ENCODE measurements at places on chromosomes 5 and 9.

GRCh38 chr9:132717326-132717945, 47.2 kb downstream of the GTF3C4 start:
- no peak for DNase-seq

GRCh38 chr5:56055859-56056258, 61.1 kb upstream of the IL6ST start:
- DNase-seq = no peak

DNA sequence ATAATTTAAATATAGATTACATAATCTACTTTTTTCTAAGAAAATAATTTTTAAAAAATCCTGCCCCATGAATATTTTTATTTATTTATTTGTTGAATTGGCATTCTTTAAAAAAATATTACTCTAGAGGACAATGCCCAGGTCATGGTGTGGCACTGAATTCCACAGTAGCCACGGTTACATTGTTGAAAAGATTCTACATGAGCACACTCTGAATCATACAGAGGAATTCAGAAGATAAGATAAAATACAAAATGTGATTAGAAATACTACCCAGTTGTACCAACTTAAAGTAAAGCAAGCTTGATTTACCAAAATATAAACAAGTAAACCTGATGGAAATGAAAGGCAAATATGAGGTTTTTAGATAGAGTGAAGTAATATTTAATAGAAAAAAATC, 183.7 kb downstream of the HCN1 start:
- no peak for DNase-seq

- no peak for DNase-seq
Measured at GRCh38 chr9:112056996-112057395, 118.1 kb downstream of the SUSD1 start.

DNA sequence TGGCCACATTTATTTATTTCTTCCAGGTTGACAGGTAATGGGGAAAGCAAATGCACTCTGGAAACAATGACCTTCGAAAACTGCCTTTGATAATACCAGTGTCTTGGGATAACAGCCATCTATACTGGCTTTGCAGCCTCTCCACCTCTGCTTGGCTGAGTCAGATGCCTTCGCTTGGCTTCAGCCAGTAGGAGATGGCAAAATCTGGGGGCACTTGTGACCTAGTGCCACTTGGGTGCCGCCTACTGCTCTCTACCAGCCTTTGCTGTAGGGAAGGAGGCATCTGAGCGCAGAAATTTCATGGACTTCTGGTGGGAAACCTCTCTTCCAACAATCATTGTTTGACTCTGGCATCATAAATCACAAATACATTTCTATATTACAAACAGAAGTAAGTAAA, 21.8 kb downstream of the FYB1 start:
- DNase-seq = no peak

- no peak for DNase-seq
Measured at GRCh38 chr5:141042555-141042954, 8.6 kb upstream of the PCDHB1 start.

DNA sequence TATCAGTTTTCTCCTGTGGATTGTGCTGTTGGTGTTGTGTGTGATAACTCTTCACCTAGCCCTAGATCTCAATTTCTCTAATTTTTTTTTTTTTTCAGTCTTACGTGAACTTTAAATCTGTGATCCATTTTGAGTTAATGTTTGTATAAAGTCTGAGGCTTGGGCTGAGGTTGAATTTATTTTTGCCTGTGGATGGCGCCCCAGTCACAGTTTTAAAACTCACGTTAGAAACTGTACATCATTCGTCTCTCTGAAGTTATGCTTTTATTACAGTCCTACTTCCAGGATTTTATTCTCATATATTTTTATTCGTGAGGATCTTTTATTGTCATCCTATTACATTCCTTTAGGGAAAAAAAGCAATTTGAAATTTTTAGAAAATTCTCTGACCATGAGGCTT, 103.1 kb downstream of the EHMT1 start:
- no peak for DNase-seq

- no peak for DNase-seq
Measured at GRCh38 chr9:98184326-98184725, 8.1 kb downstream of the CORO2A start.

GRCh38 chr5:125343015-125343414, 596.6 kb upstream of the ZNF608 start:
- no peak for DNase-seq

GRCh38 chr9:38727497-38728001, 7.6 kb upstream of the FAM240B start:
- DNase-seq = no peak

DNA sequence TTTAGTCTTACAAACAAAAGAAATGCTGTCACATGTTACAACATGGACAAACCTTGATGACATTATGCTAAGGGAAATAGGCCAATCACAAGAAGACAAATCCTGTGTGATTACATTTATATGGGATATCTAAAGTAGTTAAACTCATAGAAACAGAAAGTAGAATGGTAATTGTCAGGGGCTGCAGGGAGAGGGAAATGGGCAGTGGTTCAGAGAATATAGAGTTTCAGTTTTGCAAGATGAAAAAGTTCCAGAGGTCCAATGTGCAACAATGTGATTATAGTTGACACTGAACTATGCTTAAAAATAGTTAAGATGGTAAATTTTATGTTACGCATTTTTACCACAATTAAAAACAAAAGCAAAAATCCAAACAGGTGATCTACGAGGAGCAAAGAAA, 265.5 kb downstream of the NDUFS4 start:
- no peak for DNase-seq

- DNase-seq = peak; percentile 57
Measured at GRCh38 chr9:126805554-126806262, 868 bp downstream of the ZBTB43 start.

DNA sequence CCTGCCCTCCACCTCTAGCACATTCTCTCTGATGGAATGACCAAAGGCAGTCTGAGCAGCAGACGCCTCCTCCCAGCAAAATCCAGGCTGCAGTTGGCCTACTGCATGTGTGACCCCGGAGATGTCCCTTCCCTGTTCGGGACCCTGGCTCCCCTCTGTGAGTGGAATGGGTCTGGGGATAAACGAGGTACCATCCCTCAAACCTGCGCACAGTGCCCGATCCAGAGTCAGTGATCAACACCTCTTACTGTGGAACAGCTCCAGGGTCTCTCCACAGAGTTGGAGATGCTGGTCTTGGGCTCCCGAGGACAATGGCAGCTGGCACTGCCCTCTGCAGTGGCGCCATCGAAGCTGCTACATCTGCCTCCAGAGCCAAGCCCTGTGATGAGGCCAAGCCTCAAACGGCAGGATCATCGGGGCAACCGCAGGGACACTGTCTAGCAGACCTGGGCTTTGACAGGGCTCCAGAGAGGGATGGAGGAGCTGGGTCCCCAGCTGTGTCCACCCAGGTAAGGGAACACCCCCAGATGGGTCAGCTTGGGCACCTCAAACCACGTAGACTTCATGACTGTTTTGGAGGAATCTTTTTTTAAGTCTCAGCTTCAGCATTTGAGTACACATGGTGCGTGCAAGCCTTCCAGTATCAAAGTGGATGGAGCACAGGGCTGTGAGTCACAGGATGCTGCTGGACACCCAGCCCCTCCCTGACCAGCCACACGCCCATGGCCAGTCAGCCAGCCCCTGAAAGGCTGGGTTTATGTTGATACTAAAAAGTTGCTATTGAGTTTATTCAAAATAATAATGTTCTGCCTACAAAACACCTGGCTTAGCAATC, 13.0 kb downstream of the MED10 start:
- no peak for DNase-seq

- no peak for DNase-seq
Measured at GRCh38 chr5:126098330-126099017, 324.7 kb upstream of the GRAMD2B start.
